DND-41 (cell line): ENCODE measurements at places on chromosomes 12 and 14.

- no peak for DNase-seq
These were observed 2.1 kb downstream of the TINF2 start for GRCh38 chr14:24240110-24240918.

- DNase-seq = no peak
These were observed 5.6 kb upstream of the MYL6B start for GRCh38 chr12:56146492-56147460.

GRCh38 chr12:124744659-124745464 lies 118.8 kb downstream of the SCARB1 start:
- peak; percentile 38 for DNase-seq

- DNase-seq = no peak
These were observed 410.0 kb downstream of the SYT1 start for GRCh38 chr12:79274501-79275064.

DNA sequence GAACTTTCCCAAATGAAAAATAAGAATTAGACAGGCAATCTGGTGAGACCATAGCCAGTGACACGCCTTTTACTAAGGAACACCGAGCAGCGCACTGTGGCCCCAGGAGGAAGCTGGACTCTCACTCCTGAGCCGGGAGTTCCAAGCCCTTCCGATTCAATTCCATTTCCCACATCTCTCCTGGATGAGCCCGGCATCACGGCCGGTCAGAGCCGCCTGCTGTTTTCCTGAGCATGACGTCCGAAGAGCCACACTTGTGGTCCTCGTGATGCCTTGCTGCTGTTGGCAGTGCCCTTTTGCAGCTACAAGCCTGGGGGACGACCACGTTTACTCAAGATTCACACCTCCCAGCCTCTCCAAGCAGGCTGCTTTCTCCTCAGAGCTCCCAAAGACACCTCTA lies 40.8 kb downstream of the FBXL14 start:
- no peak for DNase-seq

DNA sequence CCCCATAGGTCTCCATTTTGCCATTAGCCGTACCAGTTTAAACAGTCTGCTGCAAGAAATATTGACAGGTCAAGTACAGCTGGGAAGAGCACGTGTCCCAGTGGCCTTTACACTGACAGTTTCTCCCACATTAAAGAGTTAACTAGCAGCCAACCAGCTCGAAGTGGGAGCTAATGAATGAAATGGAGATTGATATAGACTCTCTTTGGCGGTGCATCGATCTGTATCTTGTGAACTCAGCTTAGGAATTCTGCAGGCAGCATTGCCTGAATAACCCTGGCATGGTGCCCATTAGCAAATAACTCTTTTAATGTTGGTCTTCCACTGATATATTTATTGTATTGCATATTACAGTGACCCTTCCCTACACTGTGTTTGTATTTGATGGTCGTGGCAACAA lies 319.4 kb downstream of the EGLN3 start:
- DNase-seq = no peak

- DNase-seq = no peak
These were observed 196.1 kb downstream of the TBX5 start for GRCh38 chr12:114209861-114210260.

GRCh38 chr12:121773011-121773777 lies 20.3 kb downstream of the RHOF start:
- DNase-seq = peak; percentile 75

- no peak for DNase-seq
These were observed 91.8 kb upstream of the NPAS3 start for GRCh38 chr14:32846821-32847365.

GRCh38 chr12:26513363-26514043 lies 318.1 kb downstream of the SSPN start:
- no peak for DNase-seq

DNA sequence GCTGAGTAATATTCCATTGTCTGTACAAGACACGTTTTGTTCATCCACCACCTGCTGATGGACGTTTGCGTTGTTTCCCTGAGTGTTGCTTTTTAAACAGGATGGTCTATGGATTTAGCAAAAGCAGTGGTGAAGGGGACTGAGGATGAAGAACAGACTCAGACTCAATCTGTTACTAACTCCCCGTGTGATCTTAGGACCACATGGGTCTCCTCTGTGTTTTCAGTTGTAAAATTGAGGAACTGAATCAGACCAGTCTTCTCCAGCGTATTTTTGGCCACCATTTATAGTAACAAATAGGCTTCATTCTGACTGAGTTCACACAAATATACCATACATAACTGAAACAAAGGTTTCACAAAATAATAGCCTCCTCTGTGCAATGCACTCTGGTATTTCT lies 85.6 kb downstream of the FOXN3 start:
- DNase-seq = no peak

DNA sequence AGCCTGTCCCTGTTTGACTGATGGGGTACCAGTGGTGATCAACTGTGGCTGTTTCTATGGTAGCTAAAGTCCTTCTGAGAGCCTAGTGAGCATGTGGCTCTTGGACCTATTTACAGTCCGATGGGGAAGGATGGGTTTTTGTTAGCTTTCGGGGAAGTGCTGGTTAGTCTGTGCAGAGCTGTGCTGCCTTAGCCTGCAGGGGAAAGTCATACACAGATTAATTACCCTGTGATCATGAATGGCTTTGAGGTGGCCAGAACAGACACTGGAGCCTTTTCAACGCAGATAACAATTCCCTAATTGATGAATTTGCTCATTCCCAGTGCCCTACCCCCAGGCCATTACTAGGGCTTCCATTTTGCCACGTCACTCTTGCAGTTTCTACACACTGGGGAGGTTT lies 99.7 kb downstream of the WSCD2 start:
- DNase-seq = no peak

DNA sequence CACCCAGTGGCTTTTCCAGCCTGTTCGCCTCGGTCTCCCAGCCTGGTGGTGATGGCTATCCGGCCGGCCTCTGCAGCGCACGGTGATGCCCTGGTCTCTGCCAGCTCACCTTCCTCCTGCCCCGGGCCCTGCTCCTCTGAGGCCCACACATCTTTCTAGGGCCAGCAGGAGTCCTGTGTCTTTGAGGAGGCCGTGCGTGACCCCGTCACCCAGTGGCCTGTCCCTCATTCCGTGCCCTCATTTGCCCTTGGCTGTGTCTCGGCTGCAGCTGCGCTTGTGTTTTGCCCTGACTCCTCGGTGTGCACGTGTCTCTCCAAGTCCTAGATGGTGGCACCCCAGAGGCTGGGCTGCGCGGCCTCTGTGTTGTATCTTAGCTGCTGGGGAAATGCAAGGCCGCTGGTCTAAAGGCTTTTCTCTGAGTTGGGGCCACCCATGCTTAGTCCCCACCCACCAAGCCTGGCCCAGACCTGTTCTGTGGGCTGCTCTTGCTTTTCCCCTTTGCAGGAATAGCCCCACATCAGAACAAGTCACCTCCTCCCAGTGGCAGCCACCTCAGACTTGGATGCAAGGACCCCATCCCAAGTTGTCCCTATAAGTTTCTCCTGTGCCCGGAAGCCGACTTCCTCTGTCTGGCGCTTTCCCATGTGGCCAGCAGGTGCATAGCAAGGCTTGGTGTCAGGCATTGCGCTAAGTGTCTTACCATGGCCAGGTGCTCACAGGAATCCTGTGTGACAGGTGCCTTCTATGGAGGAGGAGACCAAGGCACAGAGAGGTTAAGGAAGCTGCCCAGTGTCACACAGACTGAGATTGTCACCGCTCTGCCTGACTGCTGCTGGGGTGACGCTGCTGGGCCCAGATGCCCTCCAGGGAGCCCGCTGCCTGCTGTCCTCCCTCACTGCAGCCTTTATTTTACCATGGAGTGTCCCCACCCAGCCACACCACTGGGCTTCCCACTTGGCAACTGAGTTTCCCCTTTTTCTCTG lies 64.5 kb downstream of the TSPAN9 start:
- DNase-seq = no peak

- DNase-seq = no peak
These were observed 8.6 kb downstream of the SLC38A6 start for GRCh38 chr14:60989599-60989998.

- DNase-seq = no peak
These were observed 275.5 kb downstream of the DPF3 start for GRCh38 chr14:72618424-72618823.

- no peak for DNase-seq
These were observed 159.5 kb downstream of the ZFP36L1 start for GRCh38 chr14:68633131-68633991.

GRCh38 chr14:81153187-81153586 lies 67.6 kb downstream of the GTF2A1 start:
- DNase-seq = no peak

- no peak for DNase-seq
These were observed 52.9 kb downstream of the SVOP start for GRCh38 chr12:108967869-108968540.

DNA sequence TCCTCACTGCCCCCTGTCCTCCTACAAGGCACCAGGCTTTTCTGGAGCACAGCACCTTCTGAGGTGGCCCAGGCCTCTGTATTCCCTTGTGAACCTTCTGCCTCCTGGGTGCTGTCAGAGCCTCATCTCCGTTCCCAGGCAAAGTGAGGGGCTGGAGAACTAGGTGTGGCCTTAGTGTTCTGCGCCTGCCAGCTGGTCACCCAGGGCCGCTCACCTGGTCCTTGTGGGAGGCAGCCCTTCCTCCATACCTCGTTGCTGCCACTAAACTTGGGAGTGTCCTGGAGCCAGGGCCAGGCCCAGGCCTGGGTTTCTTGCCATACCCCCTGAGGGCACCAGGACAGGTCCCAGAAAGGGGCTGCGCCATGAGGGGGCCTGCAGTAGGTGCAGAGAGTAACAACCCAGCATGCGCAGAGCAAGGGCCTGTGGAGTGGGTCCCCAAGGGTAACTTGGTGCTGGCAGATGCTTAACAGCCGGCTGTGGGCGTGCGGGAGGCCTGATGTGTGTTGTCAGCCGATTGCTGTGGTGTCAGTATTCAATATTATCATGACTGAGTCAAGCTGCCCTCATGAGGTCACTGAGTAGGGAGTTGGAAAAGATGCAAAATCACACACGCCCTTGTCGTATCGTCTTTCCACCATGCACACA lies 17.1 kb downstream of the OTUB2 start:
- DNase-seq = no peak

DNA sequence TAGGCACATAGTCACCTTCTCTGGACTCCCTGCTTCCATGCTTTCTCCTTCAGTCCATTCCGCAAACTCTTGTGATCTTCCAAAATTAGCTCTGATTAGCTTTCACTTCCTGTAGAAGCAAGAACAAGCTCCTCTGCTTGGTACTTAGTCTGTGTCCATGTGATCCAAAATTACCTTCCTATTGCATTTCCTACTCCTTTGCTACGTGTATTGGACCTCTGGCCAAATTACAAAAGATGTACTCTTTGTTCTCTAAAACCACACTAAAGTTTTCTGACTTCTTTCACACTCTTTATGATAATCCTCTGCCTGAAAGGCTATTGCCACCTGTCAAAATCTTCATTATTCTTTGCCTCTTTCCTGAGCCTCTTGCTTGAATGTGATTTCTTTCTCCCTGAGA lies 786 bp upstream of the TSFM start:
- DNase-seq = no peak

DNA sequence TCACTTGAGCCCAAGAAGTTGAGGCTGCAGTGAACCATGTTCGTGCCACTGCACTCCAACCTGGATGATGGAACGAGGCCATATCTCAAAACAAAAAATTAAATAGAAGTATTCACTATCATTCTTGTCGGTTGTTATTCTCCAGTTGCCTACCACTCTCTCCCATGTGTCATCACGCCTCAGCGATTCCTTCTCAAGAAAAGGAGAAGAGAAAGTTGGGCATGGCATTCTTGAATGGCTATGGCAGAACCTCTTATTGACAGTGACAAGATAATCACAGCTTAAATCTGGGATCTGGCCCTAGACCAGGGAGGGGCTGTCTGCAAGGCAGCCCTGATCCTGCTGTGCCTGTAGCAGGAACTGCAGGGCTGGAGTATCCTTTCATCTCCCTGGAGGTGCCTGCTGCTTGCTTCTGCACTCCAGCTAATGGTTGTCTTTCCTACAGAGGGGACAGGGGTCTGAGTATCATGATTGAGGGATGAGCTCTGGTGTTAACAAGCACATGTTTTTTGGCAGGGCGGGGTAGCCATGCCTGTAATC lies 12.8 kb upstream of the MLEC start:
- DNase-seq = no peak

DNA sequence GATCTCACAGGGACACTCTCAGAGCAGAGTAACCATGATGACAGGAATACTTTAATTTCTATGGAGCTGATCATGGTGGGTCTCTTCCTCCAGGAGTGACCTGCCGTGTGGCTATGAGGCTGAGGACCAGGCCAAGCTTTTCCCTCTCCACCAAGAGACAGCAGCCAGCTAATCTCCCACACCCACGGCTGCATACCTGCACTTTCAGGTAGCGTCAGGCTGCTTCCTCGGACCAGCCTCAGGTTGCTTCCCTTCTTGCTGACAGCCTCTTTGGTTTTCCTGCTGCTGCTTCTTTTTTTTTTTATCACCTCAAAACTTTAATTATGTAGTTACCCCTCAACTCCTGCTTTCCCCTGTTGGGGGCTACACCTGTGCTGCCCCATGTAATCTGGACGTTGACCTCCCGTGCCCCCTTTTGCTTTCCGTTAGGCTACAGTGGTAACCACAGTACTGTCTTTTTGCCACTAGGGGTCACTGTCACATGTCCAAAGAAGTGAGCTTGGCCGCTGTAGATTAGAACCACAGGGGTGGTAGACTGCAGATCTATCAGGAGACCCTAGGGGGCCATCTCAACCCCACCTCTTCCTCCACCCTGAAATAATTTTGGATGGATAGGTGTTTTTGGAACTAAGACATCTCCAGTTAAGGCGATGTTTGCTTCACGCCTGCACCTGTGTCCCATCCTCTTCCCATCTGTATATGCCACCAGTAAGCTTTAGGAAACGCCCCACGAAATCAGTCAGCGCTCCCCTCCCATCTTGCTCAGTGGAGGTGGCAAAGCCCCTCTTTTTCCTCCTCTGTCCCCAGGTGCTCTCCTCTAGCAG lies 7.8 kb upstream of the PIP4K2C start:
- DNase-seq = peak; percentile 78

DNA sequence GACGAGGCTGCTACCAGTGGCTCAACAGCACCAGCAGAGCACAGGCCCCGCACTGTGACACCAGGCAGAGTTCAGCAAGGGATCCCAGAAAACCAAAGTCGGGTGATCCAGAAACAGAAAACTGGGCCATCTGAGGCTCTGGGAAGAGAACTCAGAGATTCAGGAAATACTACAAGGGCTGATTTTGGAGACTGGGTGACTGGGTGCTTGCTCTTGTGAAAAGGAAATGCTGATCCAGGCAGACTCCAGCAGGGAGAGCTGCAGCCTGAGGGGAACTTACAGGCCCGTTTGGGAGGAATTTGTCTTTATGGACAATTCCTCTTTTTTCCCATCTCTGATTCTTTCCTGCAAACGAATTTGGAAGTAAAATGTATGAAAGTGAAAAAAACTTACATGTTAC lies 28.2 kb downstream of the FOXN3 start:
- no peak for DNase-seq

GRCh38 chr12:49885663-49886461 lies 17.8 kb downstream of the FAIM2 start:
- no peak for DNase-seq
